SJSA1 (cell line): ENCODE measurements at places on chromosomes 2 and 18. TPM values are rescaled to one million over a fixed set of nuclear protein-coding genes. Genes with fewer than 3 reads are reported as not detected.

ARHGAP15 gene
- total RNA-seq = not detected in 2 replicates

LYG2 gene
- total RNA-seq = not detected in 2 replicates

TYMS gene
- 113 and 123 TPM in 2 replicates for total RNA-seq

RAPGEF4 gene
- 0.13 and 0.47 TPM in 2 replicates for total RNA-seq

CCDC68 gene
- 0.03 TPM in 1 of 2 replicates, not detected in the other for total RNA-seq

SP9 gene
- total RNA-seq = 0.09 and 1.3 TPM in 2 replicates

TNFRSF11A gene
- not detected in 2 replicates for total RNA-seq

SULT1C4 gene
- 0.25 and 1.7 TPM in 2 replicates for total RNA-seq

TUBA3D gene
- not detected in 2 replicates for total RNA-seq

GALNT14 gene
- total RNA-seq = 0.21 TPM in 1 of 2 replicates, not detected in the other

UPP2 gene
- not detected in 2 replicates for total RNA-seq

PROC gene
- 0.63 TPM in 1 of 2 replicates, not detected in the other for total RNA-seq

ACSL3 gene
- 70.0 and 100.0 TPM in 2 replicates for total RNA-seq

C1QL2 gene
- total RNA-seq = not detected in 2 replicates

ALK gene
- total RNA-seq = not detected in 2 replicates

REG1B gene
- total RNA-seq = not detected in 2 replicates

ZNG1B gene
- 41.6 and 44.9 TPM in 2 replicates for total RNA-seq

CXCR4 gene
- 0.22 and 0.79 TPM in 2 replicates for total RNA-seq

DOK6 gene
- not detected in 2 replicates for total RNA-seq

STK17B gene
- 41.5 and 52.3 TPM in 2 replicates for total RNA-seq

TEX44 gene
- not detected in 2 replicates for total RNA-seq

RNF152 gene
- total RNA-seq = 15.0 and 18.0 TPM in 2 replicates

ASPRV1 gene
- 0.08 TPM in 1 of 2 replicates, not detected in the other for total RNA-seq

SLC11A1 gene
- 0.05 TPM in 1 of 2 replicates, not detected in the other for total RNA-seq

STPG4 gene
- not detected in 2 replicates for total RNA-seq

ZNF385B gene
- total RNA-seq = not detected in 2 replicates
